Thyroid gland (tissue), 4 donors: ENCODE measurements at places on chromosomes 2 and 18. TPM values are rescaled to one million over a fixed set of nuclear protein-coding genes. Genes with fewer than 3 reads are reported as not detected.

The C2orf78 gene
- not detected for total RNA-seq

The GTF2A1L gene
- total RNA-seq = 4.2 TPM

The ERFE gene
- 5.9 TPM for total RNA-seq

The FEV gene
- not detected for total RNA-seq

- no peak overlapping the region for H3K27ac ChIP-seq
- H3K4me3 ChIP-seq = no peak overlapping the region
- no peak for DNase-seq
- H3K4me1 ChIP-seq = no peaks in the 10 kb centered on the region
- no peaks in the 10 kb centered on the region for H3K36me3 ChIP-seq
These were observed 283.3 kb upstream of the THUMPD2 start for GRCh38 chr2:40062381-40062780.

The ATP8B1 gene
- 45.8 TPM for total RNA-seq

DNA sequence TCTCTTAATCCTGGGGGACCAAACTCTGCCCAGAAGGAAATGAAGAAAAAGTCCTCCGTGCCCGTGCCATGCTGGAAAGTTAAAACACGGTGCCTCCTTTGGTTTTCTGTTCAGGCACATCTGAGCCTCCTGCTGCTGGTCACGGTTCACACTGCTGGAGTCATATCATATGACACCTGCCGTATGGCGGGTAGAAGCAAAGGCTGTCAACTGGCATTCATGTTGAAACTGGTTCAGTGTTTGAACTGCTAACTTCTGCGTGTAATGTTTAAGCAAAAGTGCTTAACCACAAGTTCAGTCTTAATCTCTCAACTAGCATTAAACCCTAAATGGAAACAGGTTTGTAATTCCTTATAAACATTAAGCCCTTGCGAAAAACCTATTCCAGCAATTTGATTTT, 3.1 kb downstream of the STK39 start:
- DNase-seq = no peak
- no peak overlapping the region for H3K4me3 ChIP-seq
- H3K27ac ChIP-seq = no peak overlapping the region
- H3K27me3 ChIP-seq = no peaks in the 10 kb centered on the region

- DNase-seq = no peak
- H3K4me3 ChIP-seq = no peak overlapping the region
- no peaks in the 10 kb centered on the region for H3K27me3 ChIP-seq
- no peaks in the 10 kb centered on the region for H3K4me1 ChIP-seq
These were observed 59.8 kb downstream of the MARCHF4 start for GRCh38 chr2:216312441-216312840.

DNA sequence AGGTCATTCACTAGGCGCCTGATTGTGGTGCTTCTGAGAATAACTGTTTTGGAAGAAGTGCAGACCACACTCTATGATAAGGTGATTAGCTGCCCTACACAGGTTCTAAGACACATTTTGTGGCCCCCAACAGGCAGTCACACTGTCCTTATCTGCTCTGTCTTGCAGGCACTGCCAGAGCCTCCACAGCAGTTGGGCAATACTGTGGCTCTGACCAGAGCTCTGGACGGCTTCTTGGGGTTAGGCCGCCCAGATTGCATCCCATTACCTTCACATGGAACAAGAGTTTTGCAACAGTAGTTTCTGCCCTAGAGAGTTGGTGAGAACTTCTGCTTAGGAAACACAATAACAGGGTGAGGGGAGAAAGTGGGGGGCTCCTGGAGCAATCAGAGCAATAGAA, 22.7 kb downstream of the RUFY4 start:
- H3K27ac ChIP-seq = no peak overlapping the region
- no peaks in the 10 kb centered on the region for H3K27me3 ChIP-seq
- H3K36me3 ChIP-seq = no peaks in the 10 kb centered on the region
- no peak for DNase-seq

DNA sequence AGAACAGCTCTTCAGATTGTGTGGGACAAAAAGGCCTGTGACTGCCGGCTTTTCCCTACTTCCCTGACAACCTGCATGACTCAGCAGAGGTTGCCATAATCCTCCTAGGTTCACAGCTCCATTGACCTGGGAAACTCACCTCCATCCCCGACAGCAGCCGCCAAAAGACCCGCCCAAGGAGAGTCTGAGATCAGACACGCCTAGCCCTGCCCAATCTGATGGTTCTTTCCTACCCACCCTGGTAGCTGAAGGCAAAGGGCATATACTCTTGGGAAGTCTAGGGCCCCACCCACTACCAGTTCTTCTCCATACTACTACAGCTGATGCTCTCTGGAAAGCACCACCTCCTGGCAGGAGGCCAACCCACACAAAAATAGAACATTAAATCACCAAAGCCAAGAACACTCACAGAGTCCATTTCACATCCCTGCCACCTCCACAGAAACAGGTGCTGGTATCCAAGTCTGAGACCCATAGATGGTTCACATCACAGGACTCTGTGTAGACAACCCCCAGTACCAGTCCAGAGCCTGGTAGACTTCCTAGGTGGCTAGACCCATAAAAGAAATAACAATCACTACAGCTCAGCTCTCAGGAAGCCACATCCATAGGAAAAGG, 140.6 kb downstream of the NETO1 start:
- no peaks in the 10 kb centered on the region for H3K36me3 ChIP-seq
- no peak overlapping the region for H3K4me3 ChIP-seq
- H3K4me1 ChIP-seq = no peaks in the 10 kb centered on the region
- no peak for DNase-seq
- H3K27ac ChIP-seq = no peak overlapping the region

- peak overlapping the region; percentile 90 for H3K4me3 ChIP-seq
- DNase-seq = peak; percentile 28
- peak overlapping the region; percentile 85 for H3K27ac ChIP-seq
These were observed 797 bp downstream of the CTIF start for GRCh38 chr18:48539406-48540250.

The POTEI gene
- not detected for total RNA-seq
